Lower lobe of right lung (tissue), 2 donors: ENCODE measurements at places on chromosomes 1 and 21.

GRCh38 chr21:44926331-44927101 lies 5.8 kb upstream of the ITGB2 start:
- peak; percentile 48 for DNase-seq

DNA sequence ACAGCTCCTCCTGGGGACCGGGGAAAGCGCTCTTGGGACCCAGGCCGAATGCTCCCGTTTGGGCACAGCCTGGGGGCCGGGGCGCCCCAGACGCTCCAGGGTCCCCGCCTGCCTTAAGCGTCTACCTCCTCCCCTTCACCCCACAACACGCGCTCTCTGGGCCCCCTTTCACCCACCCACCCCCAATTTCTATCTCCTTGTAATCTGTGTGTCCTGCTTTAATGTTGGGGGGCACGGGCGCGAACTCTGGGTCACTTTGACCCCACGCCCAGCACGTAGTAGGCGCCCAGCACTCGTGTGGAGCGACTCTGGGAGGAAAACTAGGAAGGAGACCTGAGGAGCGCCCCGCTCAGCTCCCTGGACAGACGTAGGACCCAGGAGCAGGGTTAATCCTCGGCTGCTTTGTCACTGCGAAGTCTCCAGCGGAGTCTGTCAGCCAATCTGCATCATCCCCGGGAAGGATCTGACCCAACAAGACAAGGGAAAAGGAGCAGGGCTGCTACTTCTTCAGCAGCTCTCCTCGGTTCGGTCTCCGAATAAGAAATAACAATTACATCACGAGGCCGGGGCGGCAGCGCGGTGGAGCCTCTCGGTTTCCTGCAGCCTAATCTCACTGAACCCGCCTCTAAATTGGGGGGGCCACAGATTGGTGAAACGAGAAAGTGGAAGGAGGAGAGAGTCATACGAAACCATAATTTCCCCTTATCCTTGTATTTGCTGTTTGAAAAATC lies 757 bp upstream of the NRIP1 start:
- DNase-seq, result peak; percentile 85

DNA sequence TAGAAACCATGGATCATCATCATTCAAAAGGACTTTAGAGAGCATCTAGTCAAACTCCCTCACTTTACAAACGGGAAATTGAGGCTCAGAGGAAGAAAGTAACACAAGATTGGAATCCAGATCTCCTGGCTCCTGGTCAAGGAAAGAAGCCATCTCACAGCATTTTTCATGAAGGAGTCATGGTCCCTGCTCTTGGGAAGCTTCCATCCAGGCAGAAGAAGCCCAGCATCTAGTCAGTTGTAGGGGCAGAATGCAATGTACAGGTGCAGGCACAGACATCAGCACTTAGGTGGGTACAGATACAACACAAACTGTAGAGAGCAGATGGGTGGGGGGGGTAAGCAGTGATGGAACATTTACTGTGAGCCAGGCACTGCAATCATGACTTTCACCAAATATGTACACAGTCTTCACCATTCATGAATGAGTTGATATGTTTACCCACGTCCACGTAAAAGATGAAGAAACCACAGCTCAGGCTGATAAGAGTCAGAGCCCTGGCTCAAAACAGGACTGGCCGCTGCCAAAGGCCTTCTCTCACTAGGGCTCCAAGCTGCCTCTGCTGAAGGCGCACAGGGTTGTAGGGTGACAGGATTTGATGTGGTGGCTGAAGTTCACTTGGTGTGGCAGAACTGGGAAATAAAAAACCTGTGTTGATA lies 44.0 kb downstream of the OPTC start:
- peak; percentile 64 for DNase-seq

GRCh38 chr1:100626397-100626796 lies 88.5 kb downstream of the GPR88 start:
- DNase-seq, result no peak

GRCh38 chr1:155195201-155196102 lies 12.2 kb downstream of the THBS3 start:
- peak; percentile 51 for DNase-seq

- DNase-seq, result no peak
These were observed 405.4 kb downstream of the PTPRC start for GRCh38 chr1:199044191-199044590.

DNA sequence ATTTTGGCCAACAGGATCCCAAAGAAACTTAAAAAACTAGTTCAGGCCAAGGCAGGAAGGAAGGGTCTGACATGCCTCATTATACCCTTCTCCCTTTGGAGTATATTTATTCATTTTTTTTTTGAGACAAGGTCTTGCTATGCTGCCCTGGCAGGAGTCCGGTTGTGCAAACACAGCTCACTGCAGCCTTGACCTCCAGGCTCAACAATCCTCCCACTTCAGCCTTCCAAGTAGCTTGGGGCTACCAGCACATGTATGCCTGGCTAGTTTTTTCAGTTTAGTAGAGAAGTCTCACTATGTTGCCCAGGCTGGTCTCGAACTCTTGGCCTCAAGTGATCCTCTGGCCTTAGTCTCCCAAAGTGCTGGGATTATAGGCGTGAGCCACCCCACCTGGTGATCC lies 5.2 kb downstream of the YARS1 start:
- DNase-seq, result no peak

- DNase-seq, result no peak
These were observed 97.0 kb downstream of the TLR5 start for GRCh38 chr1:223046011-223046410.

DNA sequence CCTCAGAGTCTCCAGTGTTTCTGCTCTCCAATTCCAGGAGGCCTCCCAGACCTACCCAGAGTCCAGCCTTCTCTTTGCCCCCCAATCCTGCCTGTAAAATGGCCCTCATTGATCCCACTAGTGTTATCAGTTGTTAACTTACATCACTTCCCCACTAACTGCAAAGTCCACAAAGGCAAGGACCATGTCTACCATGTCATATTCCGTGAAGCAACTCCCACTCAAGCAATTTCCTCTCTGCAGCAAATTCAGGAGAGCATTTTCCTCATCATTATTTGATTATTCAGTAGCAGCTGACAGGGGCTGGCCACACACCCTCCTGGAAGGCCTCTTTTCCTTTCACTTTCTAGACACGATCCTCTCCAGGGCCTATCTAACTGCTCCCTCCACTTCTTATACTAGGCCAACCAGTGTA lies 153.5 kb downstream of the RERE start:
- peak; percentile 52 for DNase-seq

DNA sequence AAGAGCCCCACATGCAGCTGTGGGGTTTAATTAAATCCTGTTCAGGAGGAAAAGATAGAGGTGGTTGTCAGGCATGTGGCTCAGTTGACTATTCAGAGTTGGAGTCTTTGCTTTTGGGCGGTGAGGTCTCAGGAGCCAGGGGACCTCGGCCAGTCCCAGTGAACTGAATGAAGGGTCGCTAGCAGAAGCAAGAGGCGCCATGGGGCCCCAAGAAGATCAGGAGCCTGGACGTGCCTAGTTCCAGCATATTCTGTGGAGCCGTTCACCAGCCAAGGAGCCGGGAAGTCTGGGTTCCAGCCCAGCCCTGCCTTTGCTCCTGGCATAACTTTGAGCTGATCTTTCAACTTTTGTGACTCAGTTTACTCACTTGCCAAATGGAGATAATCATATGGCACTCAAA lies 217.7 kb upstream of the IRF2BP2 start:
- no peak for DNase-seq
